HepG2 (cell line): ENCODE measurements at places on chromosomes 5 and 9. TPM values are rescaled to one million over a fixed set of nuclear protein-coding genes. Genes with fewer than 3 reads are reported as not detected.

GRCh38 chr5:149133795-149134777, 7.2 kb upstream of the ABLIM3 start:
- H3K27me3 ChIP-seq: no peaks in the 10 kb centered on the region; the same call in 1 of the 2 replicates
- H3K4me3 ChIP-seq: no peak overlapping the region
- no peak for DNase-seq
- H3K4me1 ChIP-seq: peaks cover 24% of the 10 kb centered on the region
- no peaks in the 10 kb centered on the region for H3K36me3 ChIP-seq

Gene KLHL3
- 0.02 TPM in 1 of 2 replicates, not detected in the other for total RNA-seq

DNA sequence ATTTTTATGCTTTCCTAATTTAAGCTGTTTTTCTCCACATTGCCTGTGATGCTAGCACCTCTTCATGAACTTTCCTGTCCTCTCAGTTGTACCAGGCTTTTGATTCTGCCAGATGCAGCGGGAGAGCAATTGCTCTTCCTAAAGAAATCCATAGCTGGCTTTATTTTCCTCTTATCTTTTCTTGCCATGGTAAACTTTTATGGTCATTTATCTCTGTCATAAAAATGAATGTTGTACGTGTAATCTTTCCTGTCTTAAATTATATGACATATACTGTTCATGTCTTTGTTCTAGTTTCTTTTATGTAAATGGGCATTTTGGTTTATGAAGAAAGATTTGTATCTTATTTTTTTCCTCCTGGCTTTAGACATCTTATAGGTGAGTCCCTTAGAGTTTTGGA, 127.5 kb downstream of the SH3GL2 start:
- no peak overlapping the region for H3K4me3 ChIP-seq
- H3K4me1 ChIP-seq: no peaks in the 10 kb centered on the region
- no peak for DNase-seq
- no peaks in the 10 kb centered on the region for H3K27me3 ChIP-seq
- H3K36me3 ChIP-seq: no peaks in the 10 kb centered on the region
- no peak overlapping the region for H3K27ac ChIP-seq

- peaks cover 96% of the 10 kb centered on the region for H3K4me1 ChIP-seq
- H3K36me3 ChIP-seq: peaks cover 17% of the 10 kb centered on the region
- H3K4me3 ChIP-seq: no peak overlapping the region
These were observed 48.6 kb downstream of the SHB start for GRCh38 chr9:38020151-38021076.

- H3K36me3 ChIP-seq: no peaks in the 10 kb centered on the region
- H3K27ac ChIP-seq: no peak overlapping the region
- no peak for DNase-seq
These were observed 118.8 kb downstream of the GLIS3 start for GRCh38 chr9:4180907-4181605.

DNA sequence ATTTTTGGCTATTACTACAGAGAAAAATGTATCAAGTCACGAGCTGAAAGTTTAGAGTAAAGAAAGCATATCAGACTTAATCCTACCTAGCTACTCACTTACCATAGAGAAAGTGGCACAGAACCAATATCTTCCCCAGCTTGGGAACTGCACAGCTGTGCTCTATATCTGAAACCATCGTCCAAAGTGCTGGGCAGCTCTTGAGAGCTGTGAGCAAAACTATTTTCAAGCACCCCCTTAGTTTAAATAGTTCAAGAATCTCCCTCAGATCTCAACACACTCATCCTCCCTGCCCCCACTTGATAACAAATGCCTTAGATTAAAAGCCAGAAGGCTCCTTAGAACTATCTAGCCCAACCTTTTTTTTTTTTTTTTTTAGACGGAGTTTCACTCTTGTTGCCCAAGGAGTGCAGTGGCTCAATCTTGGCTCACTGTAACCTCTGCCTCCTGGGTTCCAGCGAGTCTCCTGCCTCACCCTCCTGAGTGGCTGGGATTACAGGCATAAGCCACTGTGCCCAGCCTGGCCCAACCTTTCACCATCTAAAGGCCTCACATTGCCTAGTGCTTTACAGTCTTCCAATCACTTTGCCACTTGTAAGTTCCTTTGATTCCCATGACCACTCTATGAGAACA, 94.2 kb upstream of the APC start:
- no peak for DNase-seq
- H3K27ac ChIP-seq: no peak overlapping the region
- no peaks in the 10 kb centered on the region for H3K4me1 ChIP-seq
- H3K4me3 ChIP-seq: no peak overlapping the region
- H3K36me3 ChIP-seq: no peaks in the 10 kb centered on the region
- peaks cover 7% of the 10 kb centered on the region; the same call in 2 of the 3 replicates for H3K27me3 ChIP-seq

Gene DPH7
- total RNA-seq: 22.6 and 31.6 TPM in 2 replicates

DNA sequence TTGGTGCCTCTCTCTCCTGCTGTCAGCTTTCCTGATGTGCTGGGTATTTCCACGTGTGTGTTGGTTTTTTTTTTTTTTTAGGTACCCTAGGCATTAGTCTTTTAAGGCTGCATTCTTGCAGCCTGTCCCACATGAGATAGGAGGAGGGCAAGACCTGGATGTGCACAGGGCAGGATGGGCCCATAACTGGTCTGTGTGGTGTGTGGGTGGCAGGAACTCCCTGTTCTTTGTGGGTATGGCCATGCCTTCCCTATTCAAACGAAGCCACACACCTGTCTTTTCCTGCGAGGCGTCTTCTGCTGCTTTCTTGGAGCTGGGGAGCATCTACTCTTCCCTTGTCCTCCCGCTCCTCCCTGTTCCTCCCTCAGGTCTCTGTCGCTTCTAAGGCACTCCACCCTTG, 6.8 kb downstream of the SYK start:
- no peak for DNase-seq
- peaks cover 24% of the 10 kb centered on the region; the same call in 1 of the 3 replicates for H3K27me3 ChIP-seq
- H3K27ac ChIP-seq: no peak overlapping the region

- H3K4me1 ChIP-seq: no peaks in the 10 kb centered on the region
- no peaks in the 10 kb centered on the region for H3K36me3 ChIP-seq
- no peak for DNase-seq
- H3K4me3 ChIP-seq: no peak overlapping the region
These were observed 300.0 kb downstream of the KIF4B start for GRCh38 chr5:155313518-155313917.

DNA sequence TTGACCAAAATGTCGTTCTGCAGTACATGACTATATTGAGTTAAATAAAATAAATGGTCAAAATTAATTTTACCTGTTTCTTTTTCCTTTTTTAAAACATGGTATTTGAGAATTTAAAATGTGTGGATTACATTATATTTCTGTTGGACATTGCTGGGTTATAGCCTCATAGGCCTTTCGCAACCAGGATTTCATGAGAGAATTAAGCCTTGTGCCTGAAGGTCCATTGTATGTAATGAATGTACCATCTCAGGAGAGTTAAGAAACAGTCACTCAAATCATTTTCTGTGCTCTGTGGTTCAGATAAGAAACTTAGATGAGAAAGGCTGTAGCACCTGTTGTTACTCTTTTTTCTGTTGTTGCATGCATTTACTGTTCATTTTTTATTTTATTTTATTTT, 103.5 kb downstream of the ANGPTL2 start:
- H3K27ac ChIP-seq: no peak overlapping the region
- H3K36me3 ChIP-seq: no peaks in the 10 kb centered on the region
- no peaks in the 10 kb centered on the region for H3K27me3 ChIP-seq
- DNase-seq: no peak
- H3K4me3 ChIP-seq: no peak overlapping the region
- no peaks in the 10 kb centered on the region for H3K4me1 ChIP-seq

Gene TRAPPC13
- total RNA-seq: 19.6 and 24.3 TPM in 2 replicates

DNA sequence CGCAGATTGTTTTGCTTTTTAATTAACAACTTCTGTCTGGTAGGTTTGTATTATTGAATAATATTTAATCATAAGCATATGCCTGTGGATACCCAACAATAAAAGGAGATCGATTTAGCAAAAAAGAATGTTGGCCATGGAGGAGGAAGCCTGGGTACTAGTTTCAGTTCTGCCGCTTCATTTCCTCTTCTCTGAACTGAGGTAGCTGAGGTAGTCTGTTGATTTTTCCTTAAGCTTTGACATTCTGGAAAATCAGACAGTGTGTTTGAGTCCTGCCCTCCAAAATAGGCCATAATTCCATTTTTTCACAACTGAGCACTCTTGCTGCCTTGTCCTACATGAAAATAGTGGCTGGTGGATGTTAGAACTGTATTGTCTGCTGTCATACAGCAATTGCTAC, 6.0 kb upstream of the GPR21 start:
- peaks cover 19% of the 10 kb centered on the region for H3K4me1 ChIP-seq
- DNase-seq: no peak
- peaks cover 26% of the 10 kb centered on the region for H3K36me3 ChIP-seq
- H3K27me3 ChIP-seq: no peaks in the 10 kb centered on the region

DNA sequence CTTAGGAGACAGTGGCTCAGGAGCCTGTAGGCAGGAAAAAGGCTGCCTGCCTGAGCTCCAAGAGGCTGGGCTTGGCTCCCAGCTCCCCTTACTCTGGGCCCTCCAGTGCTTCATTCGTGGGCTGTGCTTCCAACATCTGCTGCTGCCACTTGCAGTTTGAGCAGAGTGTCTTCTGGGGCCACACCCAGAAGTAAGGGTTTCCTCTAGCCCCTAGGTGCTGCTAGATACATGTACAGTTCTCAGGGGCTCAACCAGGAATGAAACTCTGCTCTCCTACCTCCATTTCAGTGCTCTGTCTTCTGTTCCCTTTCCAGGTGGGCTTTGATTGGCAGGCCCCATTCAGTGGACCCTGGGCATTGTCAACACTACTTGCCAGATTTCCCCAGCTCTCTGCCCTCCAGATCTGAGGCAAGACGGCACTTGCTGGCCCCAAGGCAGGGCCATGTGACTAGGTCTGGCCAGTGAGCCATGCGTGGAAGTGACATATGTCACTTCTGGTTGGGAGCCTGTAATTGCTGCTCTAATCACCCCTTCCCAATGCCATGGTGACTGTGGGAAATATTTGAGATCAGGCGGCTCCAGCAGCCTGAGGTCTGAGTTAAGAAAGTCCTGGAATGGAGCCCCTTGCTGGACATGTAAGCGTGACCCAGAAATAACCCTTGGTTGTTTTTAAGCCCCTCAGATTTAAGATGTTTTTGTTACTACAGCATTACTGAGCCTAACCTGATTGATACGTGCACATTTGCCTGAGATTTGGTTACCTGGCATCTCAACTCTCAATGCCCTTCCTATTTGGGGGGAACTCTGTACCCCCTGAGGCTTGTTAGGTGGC, 9.4 kb upstream of the BOD1 start:
- peaks cover 1% of the 10 kb centered on the region; the same call in 1 of the 2 replicates for H3K27me3 ChIP-seq
- no peaks in the 10 kb centered on the region for H3K36me3 ChIP-seq
- peak overlapping the region; percentile 5; the same call in 1 of the 2 replicates for H3K4me3 ChIP-seq
- peaks cover 94% of the 10 kb centered on the region for H3K4me1 ChIP-seq
- no peak overlapping the region for H3K27ac ChIP-seq

Gene LCN1
- not detected in 2 replicates for total RNA-seq

Gene GABRA6
- not detected in 2 replicates for total RNA-seq

Gene PCDHB6
- 0.04 TPM in 1 of 2 replicates, not detected in the other for total RNA-seq

- H3K4me1 ChIP-seq: peaks cover 63% of the 10 kb centered on the region
- H3K36me3 ChIP-seq: no peaks in the 10 kb centered on the region
- H3K4me3 ChIP-seq: no peak overlapping the region
- peak; percentile 87 for DNase-seq
- H3K27ac ChIP-seq: no peak overlapping the region
These were observed 2.5 kb upstream of the ST6GALNAC4 start for GRCh38 chr9:127919253-127919815.

DNA sequence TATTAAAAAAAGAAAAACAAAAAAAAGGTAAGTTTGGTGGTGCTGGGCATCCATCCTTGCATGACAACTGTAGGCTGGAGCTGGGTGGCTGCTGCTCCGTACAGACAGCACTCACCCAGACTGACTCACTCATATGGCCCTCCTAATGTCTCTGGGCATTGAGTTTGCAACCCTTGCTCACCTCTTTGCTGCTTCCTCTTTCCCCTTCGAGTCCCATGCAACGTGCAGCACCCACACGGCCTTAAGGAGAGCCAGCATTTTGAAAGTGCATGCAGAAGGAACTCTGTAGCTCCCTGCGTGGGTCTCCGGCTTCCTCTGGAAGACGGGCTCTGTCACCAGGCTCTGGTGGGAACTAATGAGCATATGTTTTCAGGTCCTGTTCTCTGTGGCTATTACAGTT, 60.5 kb upstream of the ENTREP1 start:
- no peak overlapping the region for H3K27ac ChIP-seq
- DNase-seq: no peak
- H3K36me3 ChIP-seq: no peaks in the 10 kb centered on the region
- no peaks in the 10 kb centered on the region for H3K4me1 ChIP-seq
- H3K27me3 ChIP-seq: no peaks in the 10 kb centered on the region; the same call in 2 of the 3 replicates

DNA sequence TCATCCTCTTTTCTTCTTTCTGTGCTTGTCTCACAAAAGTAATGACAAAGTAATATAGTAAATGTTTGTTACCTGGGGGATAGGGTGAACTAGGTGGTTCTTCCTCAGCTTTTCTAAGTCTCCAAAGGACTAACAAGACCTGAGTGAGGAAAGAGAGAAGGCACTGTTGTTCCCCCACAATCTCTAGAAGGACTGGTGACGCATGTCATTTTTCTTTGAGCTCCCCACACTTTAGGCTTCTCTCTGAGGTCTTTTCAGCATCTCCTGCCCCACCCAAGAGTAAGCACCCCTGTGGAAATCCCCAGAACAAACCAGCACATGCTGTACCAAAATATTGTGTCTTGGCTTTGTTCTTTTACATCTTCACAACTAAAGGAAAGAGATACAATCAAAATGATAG, 2.4 kb upstream of the IL7R start:
- no peak for DNase-seq
- H3K4me3 ChIP-seq: no peak overlapping the region
- no peaks in the 10 kb centered on the region for H3K27me3 ChIP-seq

Gene ACOT12
- not detected in 2 replicates for total RNA-seq

Gene SRP19
- total RNA-seq: 143 and 214 TPM in 2 replicates

Gene CFAP90
- 0.11 and 0.20 TPM in 2 replicates for total RNA-seq

DNA sequence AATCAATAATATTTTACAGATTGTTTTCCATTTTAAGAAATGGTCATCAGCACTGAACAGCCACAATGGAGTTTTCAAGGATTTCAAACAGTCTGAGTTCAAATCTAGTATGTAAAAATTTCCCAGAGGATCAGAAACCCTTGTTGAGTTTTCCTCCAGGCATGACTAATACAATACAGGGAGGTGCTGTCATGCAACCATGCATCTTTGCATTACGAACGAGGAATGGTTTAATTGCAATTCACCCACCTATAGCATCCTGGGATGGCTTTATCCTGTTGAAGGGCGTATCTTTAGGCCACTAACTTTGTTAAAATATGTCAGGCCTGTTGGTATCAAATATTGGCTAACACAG, 196.4 kb downstream of the EFNA5 start:
- H3K27ac ChIP-seq: no peak overlapping the region
- H3K4me3 ChIP-seq: no peak overlapping the region
- DNase-seq: no peak
- 0 out of 3 replicates have a peak, but pooled peaks cover 2% of the 10 kb centered on the region for H3K27me3 ChIP-seq
